ENCODE measurements at places on chromosomes 2 and 18.

DNA sequence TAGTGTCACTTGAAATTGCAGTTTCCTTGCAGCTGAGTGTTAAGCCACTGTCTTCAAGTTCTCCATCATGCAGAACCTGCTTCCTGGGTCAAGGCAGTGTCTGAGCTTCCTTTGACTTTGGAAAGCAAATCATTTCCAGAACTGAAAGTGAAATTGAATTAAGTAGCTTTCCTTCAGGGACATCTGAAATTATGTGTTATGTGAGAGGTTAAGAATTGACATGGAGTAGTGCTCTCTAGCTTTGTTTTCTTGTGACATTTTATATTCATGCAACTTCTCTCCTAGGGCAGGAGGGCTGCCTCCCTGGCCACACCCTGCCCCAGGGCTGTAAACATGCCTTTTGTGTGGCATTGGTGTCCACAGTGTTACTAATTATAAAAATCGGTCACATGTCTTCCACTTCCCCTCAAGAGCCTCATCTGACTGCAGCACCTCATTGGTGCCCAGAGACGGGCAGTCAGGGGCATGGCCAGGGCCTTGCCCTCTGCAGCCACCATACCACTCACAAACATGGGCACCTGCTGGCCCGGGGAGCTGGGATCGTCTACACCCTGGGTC, 14.4 kb downstream of the RAB12 start:
- DNase-seq, result no peak

DNA sequence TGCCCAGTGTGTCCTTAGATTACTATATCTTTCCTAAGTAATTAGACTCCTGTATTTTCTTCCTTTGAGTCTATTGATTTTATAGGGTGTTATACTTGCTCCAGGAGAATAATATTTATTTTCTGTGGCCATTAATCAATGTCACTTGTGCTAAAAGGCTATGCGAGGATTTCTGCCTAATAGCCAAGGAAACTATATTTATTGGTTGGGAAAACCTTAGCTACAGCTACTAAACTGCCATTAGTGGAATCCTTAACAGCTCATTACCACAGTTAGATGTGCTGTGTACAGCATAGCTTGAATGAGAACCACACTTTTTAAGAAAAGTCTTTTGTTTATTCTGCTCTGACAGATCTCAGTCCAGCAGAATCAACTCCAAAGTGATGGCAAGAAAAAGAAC, 537.3 kb downstream of the ERBB4 start:
- no peak for DNase-seq

DNA sequence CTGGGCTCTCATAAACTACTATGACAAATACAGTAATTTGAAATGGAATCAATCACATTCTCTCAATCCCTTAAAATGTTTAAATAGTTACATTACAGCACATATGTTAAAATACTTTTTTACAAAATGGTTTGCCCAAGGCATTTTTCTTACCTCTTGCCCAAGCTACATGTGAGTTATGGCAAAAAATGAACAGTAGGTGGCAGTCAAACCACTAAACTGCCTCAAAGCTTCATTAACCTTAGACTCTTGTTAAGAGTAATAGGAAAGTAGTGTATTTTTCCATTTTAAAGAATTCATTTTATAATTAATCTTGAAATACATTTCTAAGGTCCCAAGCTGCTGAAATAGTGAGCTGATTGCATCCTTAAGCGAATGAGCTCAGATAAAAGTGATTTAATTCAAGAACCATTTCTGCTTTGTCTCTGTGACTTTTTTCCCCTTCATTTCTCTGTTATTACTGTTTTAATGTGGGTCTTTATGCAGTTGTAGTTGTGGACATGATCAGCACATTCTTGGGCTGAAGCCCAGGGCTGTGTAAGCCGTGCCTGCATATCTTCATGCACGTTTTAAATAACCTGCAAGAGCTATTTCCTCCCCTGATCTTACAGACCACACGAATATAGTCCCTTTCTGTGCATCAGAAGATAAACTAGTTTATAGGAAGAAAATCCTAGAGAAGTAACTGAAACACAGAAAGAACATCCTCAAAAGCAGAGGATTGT, 311.8 kb downstream of the LNPK start:
- no peak for DNase-seq

DNA sequence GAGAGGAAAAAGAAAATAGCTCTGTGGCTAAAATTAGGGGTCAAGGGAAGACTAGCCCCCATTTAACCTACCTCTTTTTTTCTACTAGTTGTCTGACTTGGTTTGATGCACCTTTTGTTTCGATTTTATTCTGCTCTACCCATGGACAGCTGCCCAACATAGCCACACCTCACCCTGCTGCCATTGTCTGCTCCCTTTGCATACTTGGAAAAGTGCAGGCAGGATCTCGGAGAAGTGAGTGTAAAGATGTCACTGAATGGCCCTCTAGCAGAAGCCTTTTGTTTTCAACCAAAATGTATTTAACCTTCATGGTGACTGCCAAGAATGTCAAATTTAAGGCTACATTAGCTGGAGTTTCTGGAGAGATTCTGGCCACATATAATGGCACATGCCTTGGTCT, 62.9 kb downstream of the SETBP1 start:
- DNase-seq, result no peak

- no peak for DNase-seq
Observed at GRCh38 chr2:127065299-127065939, 41.5 kb downstream of the BIN1 start.

DNA sequence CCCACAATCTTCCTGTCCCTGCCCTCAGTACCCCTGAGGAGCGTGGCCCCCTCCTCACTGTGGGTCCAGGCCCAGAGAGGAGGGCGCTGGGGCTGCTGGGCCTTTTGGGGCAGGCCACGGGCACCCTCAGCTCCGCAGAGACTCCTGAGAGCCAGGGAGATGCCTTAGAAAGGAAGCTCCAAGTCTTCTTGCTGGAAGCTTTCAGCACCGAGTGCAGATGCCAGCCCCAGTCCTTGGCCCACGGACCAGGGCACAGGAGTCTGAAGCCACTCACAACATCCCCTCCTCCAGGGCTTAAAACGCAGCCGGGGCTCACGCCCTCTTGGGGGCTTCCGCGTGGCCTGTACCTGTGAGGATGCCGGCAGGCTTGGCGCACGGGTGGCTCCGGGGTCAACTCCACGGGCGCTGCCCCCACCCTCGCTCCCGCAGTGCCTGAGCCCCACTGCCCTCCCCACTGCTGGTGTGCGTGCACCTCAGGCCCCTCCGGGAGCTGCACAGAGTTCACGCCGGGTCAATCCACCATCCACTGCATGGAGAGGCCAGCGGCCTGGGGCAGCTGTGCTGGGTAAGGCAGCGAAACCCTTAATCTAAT, 72.1 kb upstream of the CTDP1 start:
- no peak for DNase-seq

DNA sequence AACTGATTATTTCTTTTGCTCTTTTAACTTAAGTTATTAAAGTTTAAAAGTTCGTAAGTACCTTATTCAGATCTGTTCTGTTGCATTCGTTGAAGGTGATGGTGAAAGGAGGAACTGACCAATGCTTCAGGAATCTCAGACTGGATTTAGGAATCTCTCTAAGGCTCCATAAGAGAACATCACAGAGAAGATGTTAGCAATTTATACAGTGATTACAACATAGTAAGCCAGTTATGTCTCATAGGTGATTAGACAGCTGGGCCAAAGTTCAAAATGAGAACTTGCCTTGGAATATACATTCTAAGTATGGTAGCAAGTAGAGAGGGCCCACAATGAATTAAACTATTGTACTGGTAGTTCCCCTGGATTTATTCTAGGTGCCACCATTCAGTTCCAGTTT, 3.2 kb downstream of the MARS2 start:
- DNase-seq, result no peak

DNA sequence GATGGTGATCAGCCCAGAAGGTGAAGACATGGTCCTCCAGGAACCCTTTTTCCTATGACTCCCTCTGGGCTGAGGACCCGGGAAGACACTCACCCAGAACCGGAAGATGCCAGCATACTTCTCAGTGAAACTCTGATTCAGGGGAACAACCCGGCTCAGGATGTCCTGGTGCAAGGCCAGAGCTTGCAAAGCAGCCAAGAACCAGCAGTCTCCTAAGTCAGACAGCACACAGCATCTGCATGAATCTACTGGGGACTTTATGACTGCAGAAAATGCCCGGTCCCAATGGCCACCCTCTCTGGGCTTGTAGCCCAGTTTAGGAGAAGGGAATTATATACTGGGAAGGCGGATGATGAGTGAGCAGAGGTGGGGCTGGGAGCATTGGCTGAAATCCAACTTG, 15.3 kb downstream of the CAPN14 start:
- no peak for DNase-seq

GRCh38 chr18:46716336-46716735, 40.5 kb downstream of the ST8SIA5 start:
- no peak for DNase-seq

DNA sequence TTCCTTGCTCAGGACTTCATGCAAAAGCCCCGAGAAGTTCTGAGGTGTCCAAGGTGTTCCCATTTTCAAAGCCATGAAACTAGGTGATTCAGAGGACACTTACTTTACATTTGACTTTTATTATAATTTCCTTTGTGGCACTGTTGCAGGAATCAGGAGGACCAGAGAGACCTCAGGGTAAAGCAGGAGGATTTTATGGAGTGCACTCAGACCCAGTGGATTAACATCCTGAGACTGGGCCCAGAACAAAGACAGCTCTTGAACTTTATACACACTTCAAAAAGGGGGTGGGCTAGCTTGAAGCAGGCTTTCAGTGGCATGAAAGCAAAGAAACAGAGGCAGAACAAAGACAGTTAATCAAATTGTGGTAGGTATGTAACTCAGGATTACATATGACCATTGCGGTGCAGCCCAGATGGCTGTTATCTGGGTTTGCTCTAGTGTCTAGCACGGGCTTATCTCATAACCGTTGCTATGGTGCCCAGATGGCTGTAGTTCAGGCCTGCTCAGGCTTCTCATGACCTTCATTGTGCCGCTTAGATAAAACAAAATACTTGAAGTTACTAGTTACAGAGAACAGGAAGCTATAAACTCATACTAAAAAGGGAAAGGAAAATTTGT, 39.4 kb downstream of the TMEM182 start:
- DNase-seq, result no peak

DNA sequence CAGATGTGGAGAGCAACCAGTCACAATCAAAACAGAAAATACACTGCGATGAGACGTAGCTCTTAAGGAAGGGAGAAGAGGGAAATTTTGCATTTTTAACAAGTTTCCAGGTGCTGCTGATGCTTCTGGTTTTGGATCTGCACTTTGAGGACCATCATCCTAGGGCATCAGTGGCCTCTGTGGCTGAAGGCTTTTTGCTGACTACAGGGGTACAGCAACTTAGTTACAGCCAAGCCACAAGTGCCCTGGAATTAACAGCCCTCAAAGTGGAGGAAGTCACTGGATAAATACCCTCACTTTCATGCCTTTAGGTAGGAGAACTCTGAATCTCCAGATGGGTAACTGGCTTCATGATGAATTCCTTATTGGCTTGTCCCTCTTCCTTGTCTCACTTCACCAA, 700.9 kb downstream of the TMEM182 start:
- DNase-seq, result no peak

GRCh38 chr2:60674524-60675165, 81.4 kb upstream of the PAPOLG start:
- DNase-seq, result peak; percentile 86

GRCh38 chr2:949384-950079, 1.1 kb upstream of the SNTG2 start:
- no peak for DNase-seq
